ENCODE measurements at places on chromosomes 13 and 19. TPM values are rescaled to one million over a fixed set of nuclear protein-coding genes. Genes with fewer than 3 reads are reported as not detected.
A peak's percentile ranks its signal among the peaks of the same experiment; 100 is the strongest.

- peaks cover 81% of the 10 kb centered on the region for H3K36me3 ChIP-seq
- no peak overlapping the region for H3K4me3 ChIP-seq
- peak overlapping the region; percentile 17 for H3K27ac ChIP-seq
Measured at GRCh38 chr19:41296433-41296871, 13.5 kb upstream of the CCDC97 start.

DNA sequence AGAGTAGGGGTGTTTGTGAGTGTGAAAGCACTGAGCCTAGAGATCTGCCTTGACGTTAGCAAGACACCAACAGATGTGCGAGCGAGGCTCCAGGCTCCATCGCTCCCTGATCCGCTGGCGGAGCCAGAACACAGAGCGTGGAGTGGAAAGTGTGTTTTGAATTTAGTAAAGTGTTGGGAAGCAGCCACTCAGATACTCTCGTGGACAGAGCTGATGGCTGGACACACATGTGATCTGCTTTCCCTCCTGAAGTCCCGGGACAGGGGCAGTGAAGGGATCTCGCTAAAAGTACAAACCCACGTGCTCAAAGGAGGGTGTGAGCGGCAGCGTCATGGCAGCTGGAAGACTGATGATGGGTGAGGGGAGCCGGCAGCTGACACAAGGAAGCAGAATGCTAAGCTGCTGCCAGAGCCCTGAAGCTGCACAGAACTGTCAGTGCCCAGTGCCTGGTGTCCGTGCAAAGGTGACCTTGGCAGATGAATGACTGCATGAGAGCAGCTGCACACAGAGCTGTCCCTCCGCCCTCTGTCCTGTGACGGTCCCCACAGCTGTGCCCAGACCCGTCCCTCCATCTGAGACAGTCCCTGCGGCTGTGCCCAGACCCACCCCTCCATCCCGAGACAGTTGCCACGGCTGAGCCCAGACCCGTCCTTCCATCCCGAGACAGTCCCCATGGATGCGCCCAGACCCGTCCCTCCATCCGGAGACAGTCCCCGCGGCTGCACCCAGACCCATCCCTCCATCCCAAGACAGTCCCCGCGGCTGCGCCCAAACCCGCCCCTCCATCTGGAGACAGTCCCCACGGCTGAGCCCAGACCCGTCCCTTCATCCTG lies 29.6 kb upstream of the TMEM255B start:
- no peaks in the 10 kb centered on the region for H3K27me3 ChIP-seq
- H3K36me3 ChIP-seq: no peaks in the 10 kb centered on the region
- no peaks in the 10 kb centered on the region for H3K4me1 ChIP-seq
- H3K4me3 ChIP-seq: no peak overlapping the region
- H3K27ac ChIP-seq: no peak overlapping the region

DNA sequence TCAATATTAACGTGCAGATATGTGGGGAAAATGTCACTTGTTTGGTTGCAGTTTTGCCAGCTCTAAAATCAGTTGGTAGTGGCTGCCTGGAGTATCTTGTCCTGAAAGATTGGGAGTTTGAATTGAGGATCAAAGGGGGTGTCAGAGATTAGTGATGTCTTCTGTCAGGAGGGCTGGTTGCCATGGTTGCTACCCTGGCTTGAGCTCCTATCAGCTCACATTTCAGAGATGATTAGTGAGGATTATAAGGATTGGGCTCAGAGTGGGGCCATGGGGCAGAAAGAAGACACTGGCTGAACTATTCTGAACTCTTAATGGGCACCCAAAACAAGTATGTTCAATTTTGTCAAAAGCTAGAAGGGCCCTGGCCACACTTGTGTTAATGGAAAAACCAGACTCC lies 95.5 kb upstream of the RNF113B start:
- no peaks in the 10 kb centered on the region for H3K36me3 ChIP-seq
- no peak overlapping the region for H3K27ac ChIP-seq
- no peaks in the 10 kb centered on the region for H3K27me3 ChIP-seq
- peaks cover 5% of the 10 kb centered on the region for H3K4me1 ChIP-seq

DNA sequence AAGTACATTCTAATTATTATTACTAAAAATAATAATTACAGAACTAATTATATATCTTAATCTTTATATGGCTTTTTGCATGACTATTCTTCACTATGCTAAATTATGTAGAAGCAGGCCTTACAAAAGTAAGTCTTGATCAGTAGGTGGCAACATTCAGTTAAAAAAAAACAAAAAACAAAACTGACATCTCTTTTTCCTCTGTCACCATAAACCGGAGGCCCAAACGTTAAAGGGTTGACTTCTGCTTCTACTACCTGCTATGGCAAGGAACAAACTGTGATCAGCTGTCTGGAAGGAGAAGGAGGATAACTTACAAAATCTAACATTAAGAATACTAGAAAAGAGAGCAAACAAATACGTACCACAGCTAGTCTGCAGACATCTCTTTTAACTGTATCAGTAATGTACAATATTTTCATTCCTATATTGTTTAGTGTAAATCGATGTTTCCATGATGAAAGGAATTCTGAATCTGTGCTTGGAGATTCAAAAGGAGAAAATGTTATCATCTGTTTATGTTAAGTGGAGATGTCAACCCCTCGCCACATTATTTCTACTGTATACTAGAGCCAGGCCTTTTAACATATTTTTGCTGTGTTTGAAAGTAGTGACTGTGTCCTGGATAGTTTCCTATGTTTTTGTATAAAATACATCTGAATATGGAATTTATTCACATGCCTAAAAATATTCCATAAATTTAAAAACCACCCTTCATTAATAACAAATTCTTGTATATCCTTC lies 1525.4 kb downstream of the SLITRK1 start:
- H3K36me3 ChIP-seq: no peaks in the 10 kb centered on the region
- H3K4me1 ChIP-seq: peaks cover 11% of the 10 kb centered on the region
- no peaks in the 10 kb centered on the region for H3K27me3 ChIP-seq
- no peak overlapping the region for H3K4me3 ChIP-seq

DNA sequence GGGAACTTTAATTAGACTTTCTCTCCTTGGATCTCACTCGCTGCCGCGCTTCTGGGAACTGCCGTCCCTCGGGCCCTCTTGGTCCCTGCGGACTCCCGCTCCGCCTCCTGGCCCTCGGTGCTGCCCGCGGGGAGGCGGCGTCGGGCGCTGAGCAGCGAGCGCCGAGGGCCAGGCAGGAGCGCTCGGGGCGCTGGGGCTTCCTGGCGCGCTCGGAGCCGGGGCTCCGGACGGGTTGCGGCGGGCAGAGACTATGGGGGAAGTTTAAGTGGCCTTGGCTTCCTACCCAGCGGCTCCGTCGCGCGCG lies 704 bp downstream of the CHST8 start:
- no peaks in the 10 kb centered on the region for H3K36me3 ChIP-seq
- DNase-seq: no peak
- peaks cover 49% of the 10 kb centered on the region for H3K27me3 ChIP-seq

DNA sequence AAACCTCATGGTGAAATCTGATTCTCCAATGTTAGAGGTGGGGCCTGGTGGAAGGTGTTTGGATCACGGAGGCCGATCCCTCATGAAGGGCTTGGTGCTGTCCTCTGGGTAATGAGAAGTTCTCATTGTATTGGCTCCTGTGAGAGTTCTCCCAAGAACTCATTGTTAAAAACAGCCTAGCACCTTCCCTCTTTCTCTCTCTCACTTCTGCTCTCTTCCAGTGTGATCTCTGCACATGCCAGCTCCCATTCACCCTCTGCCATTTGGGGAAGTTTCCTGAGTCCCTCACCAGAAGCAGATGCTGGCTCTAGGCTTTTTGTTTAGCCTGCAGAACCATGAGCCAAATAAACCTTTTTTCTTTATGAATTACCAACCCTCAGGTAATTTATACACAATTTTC lies 3.1 kb upstream of the SUCLA2 start:
- DNase-seq: no peak
- no peak overlapping the region for H3K4me3 ChIP-seq
- H3K27me3 ChIP-seq: no peaks in the 10 kb centered on the region
- H3K36me3 ChIP-seq: no peaks in the 10 kb centered on the region
- no peak overlapping the region for H3K27ac ChIP-seq

- no peaks in the 10 kb centered on the region for H3K4me1 ChIP-seq
- no peak overlapping the region for H3K27ac ChIP-seq
- no peak overlapping the region for H3K4me3 ChIP-seq
- DNase-seq: no peak
Measured at GRCh38 chr13:74707291-74707690, 573.1 kb upstream of the KLF12 start.

DNA sequence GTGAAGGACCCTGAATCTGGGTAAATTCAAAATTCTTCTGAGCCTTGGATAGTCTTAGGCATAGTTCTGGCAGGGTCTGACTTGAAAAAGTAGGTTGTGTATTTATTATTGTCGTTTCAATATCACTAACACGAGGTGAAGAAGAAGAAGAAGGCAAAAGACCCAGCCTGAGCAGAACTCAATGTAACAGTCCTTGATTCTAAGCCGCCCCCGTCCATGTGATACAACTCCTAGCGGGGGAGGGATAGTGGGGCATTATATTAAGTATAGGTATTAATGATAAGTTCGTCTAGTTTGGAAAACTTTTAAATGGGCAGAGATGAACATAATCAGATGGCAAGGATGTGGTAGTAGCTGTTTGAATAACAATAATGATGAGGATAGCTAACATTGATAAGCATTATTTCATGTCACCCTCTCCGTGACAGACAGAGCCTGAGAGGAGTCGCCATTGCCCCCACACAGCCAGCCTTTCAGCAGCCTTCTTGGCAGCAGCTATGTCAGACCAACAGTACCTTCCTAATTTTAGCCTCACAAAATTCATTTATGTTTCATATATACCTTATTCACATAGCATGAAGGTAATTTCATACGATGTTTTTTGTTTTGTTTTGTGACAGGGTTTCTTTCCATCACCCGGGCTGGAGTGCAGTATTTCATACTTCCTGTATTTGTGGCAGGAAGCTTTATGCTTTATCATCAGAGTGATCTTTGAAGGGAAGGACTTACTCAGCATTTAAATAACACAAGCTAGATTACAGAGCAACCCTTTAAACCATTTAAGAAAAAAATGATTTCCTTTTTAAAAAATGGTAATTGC lies 64.4 kb upstream of the NPAS1 start:
- no peaks in the 10 kb centered on the region for H3K36me3 ChIP-seq
- peak; percentile 58 for DNase-seq
- peaks cover 40% of the 10 kb centered on the region for H3K4me1 ChIP-seq
- no peaks in the 10 kb centered on the region for H3K27me3 ChIP-seq
- H3K27ac ChIP-seq: peak overlapping the region; percentile 79

The IGFL3 gene
- not detected for total RNA-seq

The TMC4 gene
- total RNA-seq: 13.4 TPM

Measured in PC-3 (cell line).